ENCODE measurements at places on chromosomes 12 and 14.

DNA sequence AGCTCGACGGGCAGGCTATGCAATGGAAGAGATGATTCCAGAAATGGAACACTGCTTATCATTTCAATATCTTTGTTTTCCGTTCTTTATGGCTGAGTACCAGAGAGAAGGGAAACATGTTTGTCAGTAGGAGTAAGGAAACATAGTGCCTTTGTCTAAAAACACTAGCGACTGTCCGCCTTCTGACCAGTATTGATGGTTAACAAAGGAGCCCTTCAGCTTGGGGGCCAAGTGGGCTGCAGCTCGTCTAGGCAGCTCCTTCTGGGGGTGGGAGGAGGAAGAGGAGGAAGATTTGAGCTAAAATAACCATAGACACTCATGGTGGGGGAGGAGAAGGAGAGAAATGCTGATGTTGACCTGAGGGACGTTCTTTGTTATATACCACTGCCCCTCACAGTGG lies 15.0 kb downstream of the COQ5 start:
- H3K36me3 ChIP-seq: peaks cover 21% of the 10 kb centered on the region
- H3K4me1 ChIP-seq: no peaks in the 10 kb centered on the region
- no peak overlapping the region for H3K4me3 ChIP-seq
- no peak for DNase-seq
- H3K27ac ChIP-seq: no peak overlapping the region

GRCh38 chr12:112217647-112218046 lies 92.3 kb downstream of the TRAFD1 start:
- H3K27me3 ChIP-seq: no peaks in the 10 kb centered on the region
- no peak overlapping the region for H3K4me3 ChIP-seq
- no peak overlapping the region for H3K27ac ChIP-seq
- DNase-seq: no peak
- H3K36me3 ChIP-seq: peaks cover 8% of the 10 kb centered on the region
- H3K4me1 ChIP-seq: no peaks in the 10 kb centered on the region

- H3K4me3 ChIP-seq: no peak overlapping the region
- no peak for DNase-seq
- peaks cover 57% of the 10 kb centered on the region for H3K4me1 ChIP-seq
Measured at GRCh38 chr12:111991535-111991934, 21.4 kb downstream of the TMEM116 start.

DNA sequence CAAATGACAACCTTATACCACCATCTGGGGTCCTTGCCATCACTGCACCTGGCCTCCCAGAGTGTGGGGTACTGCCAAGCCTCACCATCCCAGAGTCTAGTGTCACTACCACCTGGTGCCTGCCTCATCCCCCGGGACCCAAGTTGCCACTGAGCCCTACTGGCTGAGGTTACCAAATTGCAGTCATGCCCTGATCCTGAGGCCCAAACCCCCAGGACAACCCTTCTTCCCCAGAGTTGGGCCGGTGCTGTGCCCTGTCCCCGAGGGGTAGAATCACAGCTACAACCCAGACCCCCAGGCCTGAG lies 8.4 kb upstream of the SFSWAP start:
- no peaks in the 10 kb centered on the region for H3K27me3 ChIP-seq
- no peaks in the 10 kb centered on the region for H3K4me1 ChIP-seq
- no peak overlapping the region for H3K27ac ChIP-seq
- H3K36me3 ChIP-seq: peaks cover 2% of the 10 kb centered on the region
- no peak overlapping the region for H3K4me3 ChIP-seq

DNA sequence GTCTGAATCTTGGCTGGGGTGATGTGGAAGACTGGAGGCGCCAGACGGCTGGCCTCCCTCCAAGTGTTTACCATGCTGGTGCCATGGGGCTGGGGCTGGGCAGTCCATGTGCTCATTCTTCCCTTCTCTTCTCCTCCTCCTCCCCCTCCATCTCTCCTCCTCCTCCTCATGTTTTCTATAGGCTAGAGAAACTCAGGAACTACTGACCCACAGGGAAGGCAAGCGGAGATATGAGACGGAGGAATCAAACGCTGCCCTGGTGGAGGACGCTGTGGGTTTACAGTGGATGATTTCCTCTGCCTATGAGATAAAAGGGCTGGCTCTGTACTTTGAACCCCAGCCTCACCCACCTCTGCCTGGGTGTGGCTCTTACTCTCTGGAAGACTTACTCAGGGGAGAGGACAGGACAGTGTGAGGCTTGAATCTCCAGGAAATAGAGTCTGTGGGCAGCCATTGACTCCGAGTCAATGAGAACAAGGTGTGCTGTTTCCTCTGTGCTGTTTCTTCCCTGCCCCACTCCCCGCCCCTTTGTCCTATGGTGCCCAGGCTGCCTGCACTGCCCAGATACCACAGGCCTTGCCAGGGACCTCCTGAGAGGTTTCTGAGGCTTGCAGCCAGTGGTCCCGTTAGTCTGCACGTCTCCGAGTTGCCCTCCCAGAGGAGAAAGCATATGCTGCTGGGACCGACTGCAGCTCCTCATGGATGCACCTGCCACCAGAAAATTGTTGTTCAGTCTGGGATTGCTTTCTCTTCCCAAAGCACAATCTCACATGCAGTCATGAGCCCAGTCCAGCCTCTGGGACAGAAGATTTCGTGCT lies 132.6 kb upstream of the ARHGAP5 start:
- H3K4me1 ChIP-seq: peaks cover 41% of the 10 kb centered on the region
- no peaks in the 10 kb centered on the region for H3K36me3 ChIP-seq
- peak; percentile 25 for DNase-seq
- no peaks in the 10 kb centered on the region for H3K27me3 ChIP-seq

Data from activated CD4-positive, alpha-beta memory T cell treated with anti-CD3 and anti-CD28 coated beads for 36 hours (primary cell).